Spleen (tissue), 13 donors: ENCODE measurements at places on chromosomes 7 and 10.

DNA sequence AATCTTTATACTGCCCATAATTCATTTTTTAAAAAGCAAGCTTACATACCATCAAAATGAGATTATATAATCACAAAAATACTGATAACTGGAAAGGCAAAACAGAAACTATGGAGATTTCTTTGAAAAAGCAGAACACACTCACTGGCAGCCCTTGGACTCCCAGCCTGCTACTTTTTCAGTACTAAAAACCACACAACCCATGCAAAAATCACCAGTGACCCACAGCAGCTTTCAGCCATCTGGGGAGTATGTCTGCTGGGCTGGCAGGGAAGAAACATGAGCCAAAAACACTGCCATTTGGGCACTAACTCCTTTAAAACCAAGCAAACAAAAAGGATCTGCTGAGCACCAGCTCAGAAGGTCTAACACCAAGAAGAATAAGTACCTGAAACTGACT is 80.0 kb upstream of the DDC start:
- DNase-seq = no peak

GRCh38 chr10:84063440-84063839 is 75.9 kb upstream of the GHITM start:
- no peak for DNase-seq

DNA sequence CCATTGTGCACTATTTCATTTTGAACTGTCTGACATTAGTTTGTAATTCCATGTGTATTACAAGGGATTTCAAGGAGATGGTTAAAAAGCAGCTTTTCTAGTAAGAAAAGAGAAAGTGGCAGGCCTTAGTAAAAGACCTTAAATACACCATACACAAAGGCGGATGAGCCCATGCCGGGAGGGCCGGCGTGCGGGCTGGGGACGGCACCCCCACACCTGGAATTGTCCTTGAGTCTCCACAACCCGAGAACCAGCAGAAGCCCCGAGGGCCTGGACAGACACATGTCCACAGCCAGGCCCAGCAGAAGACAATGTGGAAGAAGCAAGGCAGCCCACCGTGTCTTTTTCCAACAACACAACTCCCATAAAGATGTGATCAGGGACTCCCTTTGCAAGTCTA is 123.7 kb upstream of the TCERG1L start:
- DNase-seq = no peak

GRCh38 chr10:1944487-1944886 is 207.2 kb upstream of the ADARB2 start:
- no peak for DNase-seq

GRCh38 chr10:27658788-27659187 is 86.8 kb downstream of the MKX start:
- DNase-seq = no peak

DNA sequence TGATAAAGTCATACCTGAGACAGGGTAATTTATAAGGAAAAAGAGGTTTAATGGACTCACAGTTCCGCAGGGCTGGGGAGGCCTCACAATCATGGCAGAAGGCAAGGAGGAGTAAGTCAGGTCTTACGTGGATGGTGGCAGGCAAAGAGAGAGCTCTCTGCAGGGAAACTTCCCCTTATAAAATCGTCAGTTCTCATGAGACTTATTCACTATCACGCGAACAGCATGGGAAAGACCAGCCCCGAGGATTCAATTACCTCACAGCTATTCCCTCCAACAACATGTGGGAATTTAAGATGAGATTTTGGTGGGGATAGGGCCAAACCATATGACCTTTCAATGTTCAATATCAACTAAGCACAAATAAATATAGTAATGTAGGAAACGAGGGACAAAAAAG is 559.4 kb upstream of the KCND2 start:
- no peak for DNase-seq
